Mesothelial cell of epicardium (in vitro differentiated cells): ENCODE measurements at places on chromosomes 11 and 22.

DNA sequence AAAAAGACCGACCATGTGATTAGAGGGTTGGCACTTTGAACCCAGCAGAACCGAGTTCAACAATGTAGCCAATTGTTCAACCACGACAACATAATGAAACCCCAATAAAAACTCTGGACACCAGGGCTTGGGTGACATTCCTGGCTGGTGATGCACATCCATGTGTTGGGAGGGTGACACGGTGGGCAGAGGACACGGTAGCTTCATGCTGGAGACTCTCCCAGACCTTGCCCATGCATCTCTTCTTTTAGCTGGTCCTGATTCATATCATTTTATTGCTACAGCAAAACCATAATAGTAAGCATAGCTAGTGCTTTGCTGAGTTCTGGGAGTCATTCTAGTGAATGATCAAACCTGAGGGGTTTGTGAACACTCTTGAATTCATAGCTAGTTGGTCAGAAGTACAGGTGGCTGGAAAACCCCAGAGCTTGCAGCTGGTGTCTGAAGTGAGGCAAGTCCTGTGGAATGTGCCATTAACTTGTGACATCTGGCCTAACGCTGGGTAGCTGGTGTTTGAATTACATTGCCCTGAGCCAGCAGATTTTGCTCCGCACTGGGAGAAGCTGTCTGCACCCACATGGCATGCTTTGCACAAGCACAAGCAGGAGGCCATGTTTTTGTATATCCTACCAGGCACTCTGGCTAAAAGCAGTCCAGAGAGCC lies 14.0 kb downstream of the RPUSD4 start:
- no peak for DNase-seq

DNA sequence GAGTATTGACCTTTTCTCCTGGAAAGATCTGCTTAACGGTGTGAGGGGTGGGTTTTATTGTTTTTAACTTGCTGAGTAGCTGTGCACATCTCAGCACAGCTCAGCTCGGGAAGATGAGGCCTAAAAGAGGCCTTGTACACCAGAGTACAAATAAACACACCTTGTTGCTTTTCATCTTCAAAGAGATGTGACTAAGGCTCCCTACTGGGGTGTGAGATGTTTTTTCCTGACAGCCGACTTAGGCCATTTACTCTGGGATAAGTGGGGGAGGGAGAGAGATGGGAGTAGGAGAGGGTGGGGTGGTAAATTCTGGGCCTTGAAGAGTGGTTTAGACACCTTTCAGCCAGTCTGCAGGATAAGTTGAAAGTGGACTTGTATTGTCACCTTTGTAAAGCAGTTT lies 2.9 kb downstream of the LDLRAD3 start:
- DNase-seq = no peak

DNA sequence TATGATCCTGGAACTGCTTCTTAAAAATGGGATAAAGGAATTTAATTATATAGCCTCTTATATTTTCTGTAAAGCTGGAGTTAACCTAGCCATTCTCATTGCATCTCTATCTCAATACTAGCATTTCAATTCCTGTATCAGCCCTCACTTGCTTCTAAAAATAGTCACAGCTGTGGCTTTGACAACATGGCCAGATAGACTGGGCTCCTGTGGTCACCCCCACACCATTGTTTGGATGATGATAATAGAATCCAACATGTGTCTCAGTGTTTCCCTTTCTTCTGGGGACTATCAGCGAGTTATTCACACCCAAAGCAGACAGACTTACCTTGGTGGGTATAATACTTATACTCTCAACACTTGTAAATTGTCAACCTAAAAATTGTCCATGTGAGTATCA lies 6.9 kb downstream of the VWA5A start:
- DNase-seq = no peak

DNA sequence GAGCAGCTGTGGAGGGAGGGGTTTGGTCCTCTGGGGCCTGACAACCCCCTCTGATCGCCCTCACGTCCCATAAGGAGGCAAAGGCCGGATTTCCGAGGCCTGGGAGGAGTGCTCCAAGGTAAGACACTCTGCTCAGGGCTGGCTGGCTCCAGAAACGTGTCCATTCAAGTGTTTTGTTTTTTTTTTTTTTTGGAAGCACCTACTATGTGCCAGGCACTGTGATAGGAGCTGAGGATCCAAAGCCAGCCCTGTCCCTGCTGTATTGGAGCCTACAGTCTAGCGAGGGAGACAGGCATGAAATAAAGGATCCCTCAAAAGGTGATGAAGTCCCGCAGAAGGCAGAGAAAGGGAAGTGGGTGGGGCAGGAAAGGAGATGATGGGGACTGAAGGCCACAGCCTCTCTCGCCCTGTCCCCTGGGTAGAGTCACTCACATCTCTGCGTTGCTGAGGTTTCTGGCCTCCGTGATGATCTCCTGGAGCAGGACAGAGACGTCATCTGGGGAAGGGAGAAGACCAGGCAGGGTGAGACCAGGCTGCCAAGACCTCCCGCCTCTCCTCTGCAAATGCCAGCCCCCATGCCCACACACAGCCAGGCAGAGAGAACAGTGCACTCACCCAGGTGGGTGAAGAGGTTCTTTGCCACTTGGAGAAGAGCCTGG lies 89.2 kb downstream of the PDE2A start:
- no peak for DNase-seq

DNA sequence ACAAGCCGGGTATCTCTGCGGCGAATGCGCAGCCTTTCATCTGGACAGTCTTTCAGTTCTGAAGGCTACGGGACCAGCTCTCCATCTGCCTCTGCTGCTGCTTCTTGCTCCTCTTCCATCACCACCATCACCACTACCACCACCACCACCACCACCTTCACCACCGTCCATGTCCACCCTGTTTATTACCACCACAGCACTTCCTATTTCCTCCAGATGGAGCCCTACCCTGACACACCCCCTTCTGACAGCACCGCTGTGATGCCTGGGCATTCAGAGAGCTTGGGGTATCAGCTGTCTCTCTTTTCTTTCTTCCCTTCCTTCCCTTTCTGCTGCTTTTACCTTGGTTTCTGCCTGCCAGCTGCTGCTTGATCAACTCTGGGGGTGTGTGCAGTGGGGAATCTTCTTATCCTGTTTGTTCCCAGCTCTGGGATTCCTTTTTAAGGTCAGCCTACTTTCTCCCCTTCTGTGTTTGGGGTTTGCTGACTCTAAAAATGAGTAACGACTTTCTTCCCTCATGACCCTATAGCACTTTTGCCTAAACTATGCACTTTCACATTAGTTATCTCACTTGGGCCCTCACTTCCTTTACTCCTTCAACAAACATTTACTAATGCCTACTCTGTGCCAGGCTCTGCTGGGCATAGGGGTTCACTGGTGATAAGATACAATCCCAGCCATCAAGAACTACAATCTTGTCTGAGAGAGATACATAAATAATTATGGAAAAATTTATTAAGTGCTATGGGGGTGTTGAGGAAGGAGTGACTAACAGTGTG lies 7.8 kb upstream of the RRM1 start:
- no peak for DNase-seq

GRCh38 chr11:6719576-6719975 lies 36.4 kb upstream of the MRPL17 start:
- no peak for DNase-seq

DNA sequence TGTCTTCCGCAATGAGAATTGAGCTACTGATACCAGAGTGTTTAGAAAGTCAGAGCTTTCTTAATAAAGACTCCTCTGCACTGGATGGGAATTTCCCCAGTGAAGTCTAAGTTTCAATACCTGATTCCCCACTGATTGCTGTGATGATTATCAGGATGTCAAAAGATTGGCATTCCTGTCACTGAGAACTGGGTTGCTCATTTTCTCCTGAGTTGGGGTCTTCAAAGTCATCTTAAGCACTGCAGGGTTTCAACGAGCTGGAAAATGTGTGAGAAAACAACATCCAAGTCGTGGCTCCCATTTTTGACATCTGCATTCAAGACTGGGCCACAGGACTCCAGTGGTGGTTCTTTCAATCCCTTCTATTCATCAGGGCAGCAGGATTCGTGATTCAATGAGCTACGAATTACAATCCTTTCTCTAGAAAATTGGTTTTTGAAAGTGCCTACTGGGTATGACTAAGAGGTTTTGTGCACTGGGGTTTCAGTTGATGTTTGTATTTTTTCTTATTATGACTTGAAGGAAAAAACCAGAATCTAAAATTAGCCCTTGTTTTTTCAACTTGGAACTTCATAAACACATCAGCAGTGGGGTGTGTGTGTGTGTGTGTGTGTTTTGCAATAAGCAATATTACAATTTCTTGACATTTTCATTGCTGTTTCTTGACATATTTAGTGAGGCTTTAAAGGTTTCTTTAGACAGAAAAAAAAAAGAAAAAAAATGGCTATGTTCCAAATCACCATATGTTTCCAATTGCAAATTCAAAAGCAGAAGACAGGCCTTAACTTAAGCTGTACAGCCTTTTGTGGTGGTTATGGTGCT lies 233.0 kb downstream of the FAM76B start:
- no peak for DNase-seq

DNA sequence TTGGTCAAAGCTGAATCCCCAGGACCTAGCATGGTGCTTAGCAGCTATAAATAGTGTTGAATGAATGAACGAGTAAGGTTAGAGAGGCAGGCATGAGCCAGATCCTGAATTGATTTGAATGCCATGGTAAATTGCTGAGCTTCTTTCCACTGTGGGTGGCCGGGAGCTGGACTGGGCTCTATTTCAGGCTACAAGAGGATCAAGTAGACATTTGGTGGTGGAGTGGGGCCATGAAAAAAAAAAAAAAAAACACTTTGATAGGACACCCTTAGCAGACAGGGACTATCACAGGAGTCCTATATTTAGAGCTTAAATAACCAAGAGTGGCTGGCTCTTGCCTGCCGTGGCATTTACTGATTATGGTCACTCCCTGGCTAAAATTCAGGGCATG lies 77.6 kb downstream of the MIAT start:
- no peak for DNase-seq

DNA sequence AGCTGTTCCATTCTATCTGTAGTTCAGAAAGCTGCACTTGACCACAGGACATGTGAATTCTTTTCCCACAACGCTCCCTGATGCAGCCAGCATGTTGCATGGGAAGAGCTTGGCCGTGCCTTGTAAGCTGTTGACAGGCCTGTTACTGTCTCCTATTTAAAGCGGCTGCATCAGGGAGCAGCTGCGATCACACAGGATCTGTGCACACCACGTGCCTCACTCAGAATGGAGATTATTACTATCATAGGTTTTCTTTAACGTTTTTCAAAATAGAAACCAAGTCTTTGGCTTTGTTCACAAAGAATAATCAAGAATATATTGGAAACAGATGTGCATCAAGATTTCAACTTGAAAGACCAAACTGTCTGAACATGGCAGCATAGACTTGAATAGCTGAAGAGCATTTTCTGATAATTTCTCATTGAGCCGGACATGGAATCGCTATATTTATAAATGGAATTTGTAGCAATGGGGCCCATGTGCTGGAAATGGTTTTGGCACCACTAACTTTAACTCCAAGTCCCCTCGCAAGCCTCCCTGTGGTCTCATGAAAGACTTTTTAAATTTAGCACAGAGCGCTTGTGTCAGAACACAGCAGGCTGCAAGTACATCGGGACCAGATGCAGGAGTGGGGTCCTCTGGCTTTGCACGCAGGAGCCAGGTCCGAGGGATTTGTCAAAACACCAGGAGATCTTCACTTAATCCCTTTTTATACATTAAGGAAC lies 40.8 kb upstream of the MYO18B start:
- no peak for DNase-seq

DNA sequence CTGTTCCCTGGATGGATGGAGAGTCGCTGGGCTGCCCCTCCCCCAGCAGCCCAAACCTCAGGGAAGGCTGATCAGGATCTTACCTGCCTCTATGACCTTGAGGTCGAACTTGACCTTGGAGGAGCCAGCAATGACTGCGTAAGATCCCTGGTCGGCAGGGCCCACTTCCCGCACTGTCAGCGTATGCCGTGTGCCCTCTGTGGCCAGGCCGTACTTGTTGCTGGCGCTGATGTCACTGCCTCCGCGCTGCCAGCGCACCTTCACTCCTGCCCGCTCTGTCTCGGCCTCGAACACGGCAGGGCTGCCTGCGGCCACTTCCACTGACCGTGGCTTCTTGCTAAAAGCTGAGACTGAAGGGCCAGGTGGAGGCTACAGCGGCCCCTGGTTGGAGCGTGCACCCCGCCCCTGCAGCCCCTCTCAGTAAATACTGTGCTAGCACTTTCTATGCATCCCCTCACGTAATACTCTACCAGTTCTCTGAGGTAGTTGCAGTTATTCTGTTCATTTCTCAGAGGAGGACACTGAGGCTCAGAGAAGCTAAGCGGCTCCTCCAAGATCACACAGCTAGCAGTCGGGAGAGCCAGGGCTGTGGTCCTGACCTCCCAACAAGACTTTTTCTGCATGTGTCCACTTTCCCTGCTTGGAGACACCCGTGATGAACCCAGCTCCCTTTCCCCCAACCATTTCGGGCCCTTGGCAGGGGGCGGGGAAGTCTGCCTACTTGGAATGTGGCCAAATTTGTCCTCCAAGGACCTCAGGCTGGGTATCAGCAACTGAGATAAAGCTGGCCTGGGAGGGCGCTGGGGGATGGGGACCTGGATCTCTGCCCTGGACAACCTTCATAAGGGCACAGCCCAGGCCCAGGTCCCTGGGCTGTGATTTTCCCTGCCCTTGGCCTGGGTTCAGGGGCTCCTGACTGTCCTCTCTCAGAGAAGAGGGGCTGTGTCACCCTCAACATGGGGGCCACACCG lies 1.1 kb downstream of the MYBPC3 start:
- no peak for DNase-seq

DNA sequence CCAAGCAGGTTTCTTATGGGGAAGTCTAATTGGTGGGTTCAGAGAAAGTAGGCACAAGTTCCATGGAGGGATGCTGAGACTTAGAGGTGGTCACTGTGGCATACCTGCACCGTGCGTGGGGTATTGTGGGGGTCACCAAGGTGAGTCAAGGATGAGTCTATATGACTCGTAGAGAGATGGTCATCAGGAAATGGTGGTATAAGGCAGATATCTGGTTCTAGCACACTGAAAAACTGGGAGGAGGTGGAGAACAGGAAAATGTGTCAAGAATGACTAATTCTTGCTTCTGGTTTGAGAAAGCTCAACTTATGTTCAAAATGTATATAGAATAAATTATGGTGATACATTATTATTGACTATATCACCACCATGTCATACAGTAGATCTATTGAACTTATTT lies 258.1 kb downstream of the RAB38 start:
- DNase-seq = no peak

DNA sequence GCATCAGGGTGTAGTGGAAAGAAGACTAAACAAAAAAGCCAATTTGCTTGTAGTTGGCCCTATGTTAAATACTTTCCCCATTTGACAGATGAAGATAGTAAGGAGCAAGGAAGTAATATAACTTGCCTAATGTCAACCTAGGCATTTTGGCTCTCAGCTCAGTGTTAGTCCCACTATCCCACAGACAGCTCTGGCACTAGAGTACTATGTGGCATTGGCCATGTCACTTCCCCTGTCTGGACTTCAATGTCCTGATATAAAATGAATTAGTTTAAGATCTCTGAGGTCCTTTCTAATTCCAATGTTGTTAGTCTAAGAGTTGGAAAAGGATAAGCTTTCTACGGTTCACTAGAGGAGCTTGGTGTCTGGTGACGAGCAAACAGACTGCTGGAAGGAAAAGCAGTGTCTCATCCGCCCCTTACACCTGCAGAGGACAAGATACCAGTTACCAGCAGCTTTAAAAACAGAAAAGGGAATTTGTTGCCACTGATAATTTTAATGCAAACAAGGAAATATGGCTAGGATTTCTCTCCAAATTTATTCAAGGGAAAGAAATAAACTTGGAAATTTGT lies 92.5 kb downstream of the RELT start:
- DNase-seq = no peak
